NCI-H460 (cell line): ENCODE measurements at places on chromosomes 7 and 10. TPM values are rescaled to one million over a fixed set of nuclear protein-coding genes. Genes with fewer than 3 reads are reported as not detected.

LIPJ gene
- not detected in 2 replicates for total RNA-seq

SPDYE2B gene
- not detected in 2 replicates for total RNA-seq

GPR15LG gene
- total RNA-seq, result not detected in 2 replicates

CFAP46 gene
- 2.1 and 2.7 TPM in 2 replicates for total RNA-seq

SLIT1 gene
- 0.27 TPM in 1 of 2 replicates, not detected in the other for total RNA-seq

C10orf90 gene
- 0.99 and 1.3 TPM in 2 replicates for total RNA-seq

MDFIC gene
- 15.5 and 17.8 TPM in 2 replicates for total RNA-seq

KIF5B gene
- total RNA-seq, result 115 and 135 TPM in 2 replicates

SEC31B gene
- total RNA-seq, result 2.0 and 2.6 TPM in 2 replicates

SEMA3E gene
- 23.3 and 23.9 TPM in 2 replicates for total RNA-seq

GNAT3 gene
- not detected in 2 replicates for total RNA-seq

CALML3 gene
- not detected in 2 replicates for total RNA-seq

PIP gene
- not detected in 2 replicates for total RNA-seq

CDC123 gene
- 134 and 138 TPM in 2 replicates for total RNA-seq

ZNHIT1 gene
- 66.9 and 77.5 TPM in 2 replicates for total RNA-seq

WNT8B gene
- total RNA-seq, result 0.10 TPM in 1 of 2 replicates, not detected in the other

SLC26A3 gene
- total RNA-seq, result not detected in 2 replicates

AFAP1L2 gene
- total RNA-seq, result 0.06 TPM in 1 of 2 replicates, not detected in the other

NKX2-3 gene
- total RNA-seq, result 0.25 and 0.32 TPM in 2 replicates

PLXNA4 gene
- total RNA-seq, result 0.02 TPM in 1 of 2 replicates, not detected in the other

NUTM2E gene
- total RNA-seq, result not detected in 2 replicates

HABP2 gene
- not detected in 2 replicates for total RNA-seq

SPDYE5 gene
- 0.10 TPM in 1 of 2 replicates, not detected in the other for total RNA-seq

HOXA3 gene
- total RNA-seq, result 4.4 and 5.8 TPM in 2 replicates

PURB gene
- 16.2 and 17.9 TPM in 2 replicates for total RNA-seq

PPP1R17 gene
- not detected in 2 replicates for total RNA-seq

PSD gene
- 0.29 and 0.32 TPM in 2 replicates for total RNA-seq

ZNF722 gene
- not detected in 2 replicates for total RNA-seq

KLF14 gene
- not detected in 2 replicates for total RNA-seq

CPVL gene
- total RNA-seq, result 30.0 and 33.0 TPM in 2 replicates

HELLS gene
- 29.8 and 35.8 TPM in 2 replicates for total RNA-seq

EN2 gene
- total RNA-seq, result 0.75 and 0.84 TPM in 2 replicates

PROSER2 gene
- 7.2 and 10.3 TPM in 2 replicates for total RNA-seq

ZFAND2A gene
- total RNA-seq, result 36.7 and 40.0 TPM in 2 replicates

TMEM270 gene
- 0.55 TPM in 1 of 2 replicates, not detected in the other for total RNA-seq

ICA1 gene
- total RNA-seq, result 17.1 and 24.1 TPM in 2 replicates

ADAMTS14 gene
- 0.02 TPM in 1 of 2 replicates, not detected in the other for total RNA-seq

PPIF gene
- 84.5 and 96.5 TPM in 2 replicates for total RNA-seq
